Stimulated activated CD4-positive, alpha-beta T cell treated with anti-CD3 and anti-CD28 coated beads, TNF-alpha, amount 100 ng/mL, for 4 hours (primary cell): ENCODE measurements at places on chromosomes 12 and 14.

DNA sequence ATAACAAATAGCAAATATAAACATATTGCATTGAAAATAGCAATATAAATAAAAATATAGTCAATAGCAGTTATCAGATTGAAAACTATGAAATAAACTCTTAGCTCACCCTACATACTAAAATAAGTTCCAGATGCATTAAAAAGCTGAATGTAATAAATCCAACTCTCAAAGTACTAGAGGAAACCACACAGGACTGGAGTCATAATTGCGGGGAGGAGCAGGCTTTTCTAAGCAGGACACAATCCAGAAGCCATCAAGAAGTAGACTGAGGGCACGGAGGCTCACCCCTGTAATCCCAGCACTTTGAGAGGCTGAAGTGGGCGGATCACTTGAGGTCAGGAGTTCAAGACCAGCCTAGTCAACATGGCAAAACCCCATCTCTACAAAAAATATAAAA is 22.2 kb downstream of the GSC start:
- no peak for DNase-seq

- no peak for DNase-seq
Observed at GRCh38 chr12:102513739-102514138, 33.4 kb upstream of the IGF1 start.

GRCh38 chr12:54948171-54948570 is 36.4 kb downstream of the TESPA1 start:
- DNase-seq = no peak

- no peak for DNase-seq
Observed at GRCh38 chr14:79641371-79641770, 569.9 kb downstream of the DIO2 start.

GRCh38 chr12:99035803-99036202 is 390.7 kb downstream of the APAF1 start:
- no peak for DNase-seq

DNA sequence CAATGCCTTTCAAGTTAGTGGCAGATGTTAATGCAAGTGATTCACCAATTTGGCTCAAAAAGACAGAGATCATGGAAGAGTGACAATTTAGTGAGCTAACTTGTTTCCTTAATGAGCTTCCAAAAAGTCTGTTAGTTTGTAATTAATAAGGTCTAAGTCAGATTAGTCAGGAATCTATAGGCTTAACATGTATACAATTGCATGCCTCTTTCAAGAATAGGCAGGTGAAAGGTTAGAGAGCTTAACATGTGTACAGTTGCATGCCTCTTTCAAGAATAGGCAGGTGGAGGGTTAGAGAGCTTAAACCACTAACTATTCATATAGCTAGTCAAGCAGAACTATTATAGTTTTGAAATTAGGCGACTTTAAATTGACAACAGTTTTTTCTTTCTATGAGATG is 663.8 kb downstream of the C12orf50 start:
- DNase-seq = no peak

GRCh38 chr14:29390081-29390832 is 537.4 kb downstream of the PRKD1 start:
- no peak for DNase-seq

DNA sequence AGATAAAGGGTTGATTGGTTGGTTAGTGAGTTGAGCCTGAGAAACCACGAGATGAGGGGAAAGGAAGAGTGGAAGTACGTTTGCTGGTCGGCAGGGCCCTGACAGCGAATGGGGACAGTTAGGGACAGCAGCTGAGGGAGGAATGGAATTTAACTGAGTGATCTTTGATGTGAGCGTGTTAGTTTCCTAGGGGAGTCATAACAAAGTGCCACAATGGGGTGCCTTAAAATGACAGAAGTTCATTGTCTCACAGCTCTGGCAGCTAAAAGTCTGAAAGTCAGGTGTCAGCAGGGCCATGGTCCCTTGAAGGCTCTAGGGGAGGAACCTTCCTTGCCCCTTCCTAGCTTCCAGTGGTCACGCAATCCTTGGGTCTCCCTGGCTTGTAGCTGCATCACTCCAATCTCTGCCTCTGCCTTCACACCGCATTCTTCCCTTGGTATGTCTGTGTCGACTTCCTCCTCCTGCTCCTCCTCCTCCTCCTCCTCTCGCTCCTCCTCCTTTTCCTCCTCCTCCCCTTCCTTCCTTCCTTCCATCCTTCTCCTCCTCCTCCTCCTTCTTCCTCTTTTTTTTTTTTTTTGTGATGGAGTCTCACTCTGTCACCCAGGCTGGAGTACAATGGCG is 26.0 kb upstream of the RIN3 start:
- DNase-seq = no peak

DNA sequence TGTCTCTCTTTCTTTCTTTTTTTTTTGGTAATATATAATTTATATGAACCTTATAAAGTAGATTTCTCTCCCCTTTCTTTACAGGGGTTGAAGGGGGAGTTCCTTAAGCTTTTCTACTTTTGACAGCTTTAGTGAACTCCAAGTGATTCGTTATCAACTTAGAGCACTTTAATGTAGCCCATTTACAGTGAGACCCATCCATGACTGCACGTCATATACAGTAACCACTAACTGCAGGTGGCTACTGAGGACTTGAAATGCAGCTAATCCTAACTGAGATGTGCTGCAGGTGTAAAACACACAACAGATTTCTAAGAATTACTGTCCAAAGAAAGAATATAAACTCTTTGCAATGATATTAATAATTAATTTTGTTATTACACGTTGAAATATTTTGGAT is 582 bp downstream of the LRRIQ1 start:
- DNase-seq = no peak

GRCh38 chr14:72201645-72202044 is 269.4 kb downstream of the RGS6 start:
- no peak for DNase-seq

DNA sequence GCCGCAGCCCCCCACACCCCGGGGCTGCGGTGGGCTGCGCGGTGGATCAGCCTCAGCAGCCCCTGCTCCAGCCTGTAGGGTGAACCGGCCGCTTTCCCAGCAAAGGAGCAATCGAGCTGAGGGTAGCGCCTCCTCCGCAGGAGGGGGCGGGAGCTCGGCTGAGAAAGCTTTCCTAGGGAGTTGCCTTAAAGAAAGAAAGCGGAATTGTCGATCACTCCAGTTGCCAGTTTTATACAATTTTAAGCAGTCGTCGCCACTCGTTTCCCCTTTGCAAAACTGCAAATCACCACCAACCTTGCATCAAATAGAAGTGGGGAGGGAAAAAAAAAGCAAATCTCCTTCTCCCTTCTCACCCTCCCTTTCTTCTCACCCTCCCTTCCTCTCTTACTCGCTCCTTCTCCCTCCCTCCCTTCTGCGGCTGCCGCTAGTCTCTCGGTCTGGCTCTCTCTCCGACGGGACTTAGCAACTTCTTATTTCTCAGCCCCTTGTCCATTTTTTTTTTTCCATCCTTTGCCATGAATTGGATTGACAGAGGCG is at the start of gene PDE3A:
Gene PDE3A (plus strand): TSS at position 424 of the 537 bp plus-strand sequence. CDS start 748 bp downstream, outside the sequence.
- no peak for DNase-seq
